Activated T-helper 2 cell treated with anti-CD3 and anti-CD28 coated beads, Interferon-gamma antibody, Interleukin-2, Interleukin-4, amounts not matched to agents 10 μg/mL and 5 μg/mL and 100 μg/mL, durations not matched to agents 14 hours and 24 hours and 36 hours (primary cell): ENCODE measurements at places on chromosomes 6 and 20.

DNA sequence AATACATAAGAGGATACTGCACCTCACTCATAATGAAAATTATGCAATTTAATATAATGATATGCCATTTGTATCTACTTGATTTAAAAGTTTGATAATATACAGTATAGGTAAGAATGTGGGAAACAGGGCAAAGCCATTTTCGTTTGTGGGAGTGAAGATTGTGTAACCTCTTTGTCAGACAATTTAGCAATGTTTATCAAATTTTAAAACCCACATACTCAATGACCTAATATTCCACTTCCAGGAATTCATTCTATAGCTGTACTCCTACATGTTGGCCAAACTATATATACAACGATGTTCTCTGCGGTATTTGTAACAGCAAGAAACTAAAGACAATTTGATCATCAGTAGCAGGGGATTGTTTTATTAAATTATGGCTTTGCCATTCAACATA is 17.8 kb upstream of the FKBP5 start:
- no peak for DNase-seq
- H3K4me1 ChIP-seq: peaks cover 19% of the 10 kb centered on the region
- no peak overlapping the region for H3K4me3 ChIP-seq
- H3K27ac ChIP-seq: no peak overlapping the region
- no peaks in the 10 kb centered on the region for H3K27me3 ChIP-seq
- H3K36me3 ChIP-seq: peaks cover 10% of the 10 kb centered on the region

- peak; percentile 41 for DNase-seq
- no peaks in the 10 kb centered on the region for H3K36me3 ChIP-seq
Observed at GRCh38 chr6:6724539-6725467, 136.3 kb downstream of the LY86 start.

DNA sequence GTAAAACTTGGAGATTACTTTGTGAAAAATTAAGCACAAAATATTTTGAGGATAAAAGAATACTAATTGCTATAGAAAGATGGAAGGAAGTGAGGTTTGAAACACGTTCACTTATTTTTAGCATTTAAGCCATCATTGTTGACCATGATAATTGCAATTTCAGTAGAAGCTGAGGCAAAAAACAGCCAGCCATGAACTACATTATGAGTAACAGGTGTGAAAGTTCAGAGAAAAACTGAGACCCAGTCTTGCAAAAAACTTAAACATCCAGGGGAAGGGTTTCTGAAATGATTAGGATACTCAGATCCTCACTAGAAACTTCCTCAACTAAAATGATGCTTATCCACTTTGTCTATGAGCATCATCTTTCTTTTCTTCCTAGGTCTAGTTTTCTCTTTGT is 619.4 kb downstream of the PHF3 start:
- no peaks in the 10 kb centered on the region for H3K36me3 ChIP-seq
- no peak overlapping the region for H3K27ac ChIP-seq
- no peak for DNase-seq
- H3K4me1 ChIP-seq: no peaks in the 10 kb centered on the region
- no peak overlapping the region for H3K4me3 ChIP-seq

DNA sequence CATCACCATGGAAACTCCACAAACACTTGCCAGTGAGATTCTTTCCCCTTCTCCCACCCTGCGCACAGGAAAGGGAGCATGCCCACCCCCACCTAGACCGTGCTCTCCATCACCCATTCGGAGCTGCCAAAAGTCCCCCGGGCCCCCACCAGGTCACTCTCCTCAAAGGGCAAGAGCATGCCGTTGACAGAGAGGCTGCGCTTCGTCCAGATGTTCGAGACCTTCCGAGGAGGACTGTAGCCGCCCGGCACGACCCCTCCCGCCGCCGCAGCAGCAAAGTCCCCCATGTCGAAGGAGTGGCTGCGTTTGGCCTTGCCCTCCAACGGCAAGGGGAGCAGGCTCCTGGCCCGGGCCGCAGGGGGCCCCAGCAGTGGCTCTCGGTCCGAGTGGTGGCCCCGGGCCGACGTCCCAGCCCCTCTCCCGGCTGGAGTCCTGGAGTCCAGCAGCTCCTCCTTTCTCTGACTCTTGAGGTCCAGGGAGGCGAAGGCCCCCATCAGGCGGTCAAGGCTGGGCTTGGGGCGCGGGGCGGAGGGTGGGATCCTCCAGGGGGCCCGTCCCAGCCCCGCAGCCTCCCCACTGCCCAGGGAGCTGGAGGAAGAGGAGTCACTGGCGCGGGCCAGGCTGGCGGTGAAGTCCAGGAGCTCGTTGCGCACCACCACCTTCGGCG is 195.2 kb downstream of the LRFN2 start:
- H3K36me3 ChIP-seq: no peaks in the 10 kb centered on the region
- H3K27ac ChIP-seq: no peak overlapping the region
- DNase-seq: no peak
- no peaks in the 10 kb centered on the region for H3K27me3 ChIP-seq
- no peak overlapping the region for H3K4me3 ChIP-seq
- H3K4me1 ChIP-seq: peaks cover 39% of the 10 kb centered on the region

DNA sequence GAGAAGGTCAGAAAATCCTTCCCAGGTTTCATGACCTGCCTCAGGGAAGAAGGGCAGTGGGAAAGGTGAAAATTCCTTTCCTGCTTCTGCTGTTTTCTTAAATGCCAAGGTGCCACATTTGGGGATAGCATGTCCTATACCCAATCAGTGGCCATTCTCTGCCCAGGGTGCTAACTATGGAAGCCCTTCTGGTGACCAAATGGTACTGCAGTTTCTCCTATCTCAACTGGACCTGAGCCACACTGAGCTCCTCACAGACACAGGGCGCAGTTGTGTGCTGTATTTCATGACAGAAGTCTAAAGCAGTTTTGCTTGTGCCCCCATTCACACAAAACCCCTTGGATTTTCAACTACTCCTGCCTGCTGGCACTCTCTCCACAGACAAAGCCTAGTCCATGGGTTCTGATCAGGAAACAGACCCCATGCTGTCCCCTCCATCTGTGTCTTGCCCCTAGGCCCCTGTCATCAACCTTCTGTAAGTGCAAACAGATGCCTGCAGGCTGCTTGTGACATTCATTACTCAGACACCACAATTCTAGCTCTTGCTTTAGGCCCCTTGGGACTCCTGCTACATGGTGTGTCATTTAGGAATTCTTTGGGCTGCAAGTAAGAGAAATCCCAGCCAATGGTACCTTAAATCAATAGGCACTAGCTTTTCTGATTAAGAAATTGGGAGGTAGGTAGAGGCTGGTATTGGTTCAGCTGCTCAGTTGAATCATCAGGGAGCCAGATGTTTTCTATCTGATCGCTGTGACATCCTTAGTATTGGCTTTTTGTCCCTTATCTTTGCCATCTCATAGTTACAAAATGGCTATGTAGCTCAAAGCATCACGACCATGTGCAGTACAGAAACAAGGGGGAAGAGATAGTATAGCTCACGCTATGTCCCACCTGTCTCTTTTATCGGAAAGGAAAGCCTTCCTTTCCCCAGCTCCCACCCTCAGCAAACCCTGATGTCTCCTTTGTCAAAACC is 147.8 kb downstream of the CD83 start:
- no peaks in the 10 kb centered on the region for H3K27me3 ChIP-seq
- H3K36me3 ChIP-seq: peaks cover 29% of the 10 kb centered on the region
- no peak for DNase-seq
- H3K4me1 ChIP-seq: peaks cover 28% of the 10 kb centered on the region
- peak overlapping the region; percentile 55 for H3K27ac ChIP-seq

GRCh38 chr20:2617099-2617714 is 35.2 kb upstream of the NOP56 start:
- no peak overlapping the region for H3K4me3 ChIP-seq
- H3K36me3 ChIP-seq: no peaks in the 10 kb centered on the region
- no peak overlapping the region for H3K27ac ChIP-seq
- H3K27me3 ChIP-seq: peaks cover 18% of the 10 kb centered on the region
- peaks cover 4% of the 10 kb centered on the region for H3K4me1 ChIP-seq

GRCh38 chr6:16140607-16141006 is 11.7 kb downstream of the MYLIP start:
- no peak for DNase-seq
- H3K27ac ChIP-seq: peak overlapping the region; percentile 20
- peaks cover 96% of the 10 kb centered on the region for H3K36me3 ChIP-seq
- H3K27me3 ChIP-seq: no peaks in the 10 kb centered on the region
- H3K4me1 ChIP-seq: peaks cover 46% of the 10 kb centered on the region
- H3K4me3 ChIP-seq: no peak overlapping the region

GRCh38 chr6:122722746-122723145 is 56.8 kb upstream of the FABP7 start:
- no peak overlapping the region for H3K27ac ChIP-seq
- DNase-seq: no peak
- H3K36me3 ChIP-seq: no peaks in the 10 kb centered on the region
- no peaks in the 10 kb centered on the region for H3K4me1 ChIP-seq
- no peaks in the 10 kb centered on the region for H3K27me3 ChIP-seq

- H3K36me3 ChIP-seq: no peaks in the 10 kb centered on the region
- H3K27me3 ChIP-seq: no peaks in the 10 kb centered on the region
- DNase-seq: no peak
- H3K4me3 ChIP-seq: no peak overlapping the region
- no peaks in the 10 kb centered on the region for H3K4me1 ChIP-seq
Observed at GRCh38 chr20:41830702-41831101, 212.5 kb upstream of the CHD6 start.

GRCh38 chr6:42784717-42785498 is 3.1 kb downstream of the BICRAL start:
- DNase-seq: no peak
- H3K27me3 ChIP-seq: no peaks in the 10 kb centered on the region
- peaks cover 37% of the 10 kb centered on the region for H3K4me1 ChIP-seq
- peaks cover 27% of the 10 kb centered on the region for H3K36me3 ChIP-seq

GRCh38 chr20:40532103-40532502 is 156.9 kb downstream of the MAFB start:
- no peaks in the 10 kb centered on the region for H3K27me3 ChIP-seq
- no peak for DNase-seq
- no peaks in the 10 kb centered on the region for H3K4me1 ChIP-seq
- no peak overlapping the region for H3K4me3 ChIP-seq
- no peak overlapping the region for H3K27ac ChIP-seq

GRCh38 chr20:10876558-10876957 is 202.8 kb upstream of the JAG1 start:
- H3K27me3 ChIP-seq: no peaks in the 10 kb centered on the region
- H3K27ac ChIP-seq: no peak overlapping the region
- no peaks in the 10 kb centered on the region for H3K4me1 ChIP-seq
- no peak overlapping the region for H3K4me3 ChIP-seq

GRCh38 chr6:130204322-130204721 is 18.4 kb downstream of the SAMD3 start:
- DNase-seq: no peak
- H3K27me3 ChIP-seq: no peaks in the 10 kb centered on the region
- H3K4me3 ChIP-seq: no peak overlapping the region
- peaks cover 15% of the 10 kb centered on the region for H3K4me1 ChIP-seq
- no peak overlapping the region for H3K27ac ChIP-seq

- no peak overlapping the region for H3K27ac ChIP-seq
- H3K4me3 ChIP-seq: no peak overlapping the region
- H3K27me3 ChIP-seq: no peaks in the 10 kb centered on the region
- H3K4me1 ChIP-seq: no peaks in the 10 kb centered on the region
Observed at GRCh38 chr6:66278115-66278514, 571.1 kb upstream of the EYS start.

- H3K27ac ChIP-seq: peak overlapping the region; percentile 94
- peak overlapping the region; percentile 90 for H3K4me3 ChIP-seq
- DNase-seq: no peak
- H3K27me3 ChIP-seq: peaks cover 10% of the 10 kb centered on the region
- H3K36me3 ChIP-seq: peaks cover 6% of the 10 kb centered on the region
Observed at GRCh38 chr6:161272635-161273273, 1.1 kb downstream of the AGPAT4 start.

DNA sequence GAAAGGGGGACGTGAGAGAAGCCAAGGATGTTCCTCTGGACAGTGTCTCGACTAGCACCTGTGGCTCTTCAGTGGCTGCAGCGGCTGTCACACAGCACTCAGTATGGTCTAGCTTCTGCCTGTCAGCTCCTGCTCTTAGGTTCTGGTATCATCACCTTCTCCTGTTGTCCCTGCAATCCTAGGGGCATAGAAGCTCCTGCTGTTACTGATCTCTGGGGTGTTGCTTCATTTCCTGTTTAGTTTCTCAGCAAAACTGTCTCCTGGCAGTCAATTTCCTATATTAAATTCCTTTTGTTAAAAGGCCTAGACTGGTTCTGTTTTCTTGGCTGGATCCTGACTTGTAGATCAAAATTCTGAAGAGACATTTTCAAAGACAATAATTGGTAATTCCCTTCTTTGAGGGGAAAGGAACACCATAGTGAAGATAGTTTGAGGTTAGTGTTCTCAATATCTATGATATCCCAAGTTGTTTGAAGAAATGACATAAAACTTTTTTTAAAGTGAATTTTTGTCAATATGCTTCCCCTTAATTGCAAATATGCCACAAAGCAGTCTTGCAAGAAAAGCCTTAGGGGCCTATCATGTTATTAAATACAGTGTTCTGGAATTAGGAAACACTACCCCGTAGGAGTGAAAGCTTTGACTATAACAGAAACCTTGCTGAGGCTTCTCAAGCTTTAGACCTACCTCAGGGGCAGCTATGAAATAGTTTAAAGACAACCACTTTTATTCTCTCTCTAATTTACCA is 148.5 kb downstream of the KIF6 start:
- H3K4me1 ChIP-seq: no peaks in the 10 kb centered on the region
- H3K27me3 ChIP-seq: no peaks in the 10 kb centered on the region

GRCh38 chr6:143701349-143702234 is 23.8 kb downstream of the PHACTR2 start:
- H3K36me3 ChIP-seq: no peaks in the 10 kb centered on the region
- H3K27ac ChIP-seq: no peak overlapping the region
- H3K4me1 ChIP-seq: no peaks in the 10 kb centered on the region
- no peaks in the 10 kb centered on the region for H3K27me3 ChIP-seq
- no peak overlapping the region for H3K4me3 ChIP-seq
- no peak for DNase-seq

GRCh38 chr6:26501482-26501986 is 1.4 kb downstream of the BTN1A1 start:
- peak; percentile 18 for DNase-seq
- peak overlapping the region; percentile 67 for H3K4me3 ChIP-seq
- peaks cover 21% of the 10 kb centered on the region for H3K4me1 ChIP-seq
- H3K27me3 ChIP-seq: peaks cover 49% of the 10 kb centered on the region
- no peak overlapping the region for H3K27ac ChIP-seq

GRCh38 chr20:35277127-35277526 is 795 bp downstream of the MMP24OS start:
- peaks cover 5% of the 10 kb centered on the region for H3K4me1 ChIP-seq
- peak overlapping the region; percentile 97 for H3K4me3 ChIP-seq
- no peak for DNase-seq
- peaks cover 45% of the 10 kb centered on the region for H3K36me3 ChIP-seq
- H3K27me3 ChIP-seq: no peaks in the 10 kb centered on the region
- H3K27ac ChIP-seq: peak overlapping the region; percentile 97

DNA sequence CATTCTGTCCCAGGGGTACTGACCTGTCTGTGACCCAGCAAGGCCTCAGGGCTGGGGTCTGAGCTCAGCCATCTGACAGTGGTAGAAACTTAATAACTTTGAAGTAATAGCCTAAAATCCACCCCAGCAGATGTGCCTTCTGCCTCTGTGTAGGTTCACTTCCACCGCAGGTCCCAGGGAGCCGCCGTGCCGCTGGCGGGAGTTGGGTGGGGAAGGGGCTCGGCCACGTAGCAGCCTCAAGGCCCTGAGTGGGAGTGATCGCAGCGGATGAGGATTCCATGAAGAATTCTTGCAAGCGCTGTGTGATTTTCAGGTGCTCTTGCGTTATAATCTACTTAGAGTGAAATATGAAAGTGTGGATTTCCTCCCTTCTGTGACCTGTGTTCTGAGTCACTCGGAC is 163.7 kb downstream of the DTNBP1 start:
- H3K36me3 ChIP-seq: peaks cover 77% of the 10 kb centered on the region
- H3K4me1 ChIP-seq: no peaks in the 10 kb centered on the region
- no peak overlapping the region for H3K4me3 ChIP-seq
- no peak overlapping the region for H3K27ac ChIP-seq
- no peaks in the 10 kb centered on the region for H3K27me3 ChIP-seq
- no peak for DNase-seq

GRCh38 chr20:37236462-37236861 is 25.2 kb downstream of the GHRH start:
- H3K27ac ChIP-seq: no peak overlapping the region
- H3K4me3 ChIP-seq: no peak overlapping the region
- DNase-seq: no peak
- H3K36me3 ChIP-seq: peaks cover 85% of the 10 kb centered on the region
